Bronchus fibroblast of lung (primary cell): ENCODE measurements at places on chromosomes 5 and 9. TPM values are rescaled to one million over a fixed set of nuclear protein-coding genes. Genes with fewer than 3 reads are reported as not detected.

The FKBP15 gene
- 11.0 and 15.1 TPM in 2 replicates for total RNA-seq

The TAF11L12 gene
- not detected in 2 replicates for total RNA-seq

The ADAMTS13 gene
- 0.89 and 1.2 TPM in 2 replicates for total RNA-seq

The EPB41L4A gene
- total RNA-seq: under 0.01 and 0.17 TPM in 2 replicates

The HRH2 gene
- total RNA-seq: 0.17 TPM in 1 of 2 replicates, not detected in the other

The ZNF462 gene
- 5.7 and 6.8 TPM in 2 replicates for total RNA-seq

The TTC16 gene
- under 0.01 TPM in 1 of 2 replicates, not detected in the other for total RNA-seq

The PTGDS gene
- total RNA-seq: 2.4 TPM in 1 of 2 replicates, not detected in the other

The ATG12 gene
- total RNA-seq: 48.2 and 52.3 TPM in 2 replicates

The PAEP gene
- total RNA-seq: not detected in 2 replicates

The SHOC1 gene
- total RNA-seq: under 0.01 TPM in 1 of 2 replicates, not detected in the other

The ZDHHC11 gene
- total RNA-seq: 0.34 and 0.59 TPM in 2 replicates

The MYO10 gene
- total RNA-seq: 15.6 and 16.8 TPM in 2 replicates

The GNA14 gene
- under 0.01 and 0.17 TPM in 2 replicates for total RNA-seq

The RANBP3L gene
- not detected in 2 replicates for total RNA-seq

The RMRP gene
- total RNA-seq: 46,048 and 56,930 TPM in 2 replicates

The TIGD6 gene
- 2.9 and 3.0 TPM in 2 replicates for total RNA-seq
